ENCODE measurements at places on chromosomes 13 and 19. TPM values are rescaled to one million over a fixed set of nuclear protein-coding genes. Genes with fewer than 3 reads are reported as not detected.

Gene WDR88
- not detected for total RNA-seq

Gene OR7A5
- not detected for total RNA-seq

Gene TSEN34
- total RNA-seq, result 37.3 TPM

DNA sequence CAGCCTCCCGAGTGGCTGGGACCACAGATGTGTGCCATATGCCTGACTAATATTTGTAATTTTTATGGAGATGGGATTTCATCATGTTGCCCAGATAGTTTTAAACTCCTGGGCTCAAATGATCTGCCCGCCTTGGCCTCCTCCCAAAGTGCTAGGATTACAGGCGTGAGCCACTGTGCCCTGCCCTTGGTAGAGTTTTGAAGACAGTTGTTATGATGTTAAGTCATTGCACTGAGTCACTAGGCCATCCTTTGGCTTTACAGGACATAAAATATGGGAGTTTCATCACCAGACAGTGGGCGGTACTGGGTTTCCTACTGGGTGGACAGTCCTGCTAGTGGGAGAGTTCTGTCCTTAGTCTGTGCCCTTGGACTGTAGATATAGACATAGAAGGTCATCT is 282.5 kb downstream of the ATP8A2 start:
- no peak for DNase-seq

DNA sequence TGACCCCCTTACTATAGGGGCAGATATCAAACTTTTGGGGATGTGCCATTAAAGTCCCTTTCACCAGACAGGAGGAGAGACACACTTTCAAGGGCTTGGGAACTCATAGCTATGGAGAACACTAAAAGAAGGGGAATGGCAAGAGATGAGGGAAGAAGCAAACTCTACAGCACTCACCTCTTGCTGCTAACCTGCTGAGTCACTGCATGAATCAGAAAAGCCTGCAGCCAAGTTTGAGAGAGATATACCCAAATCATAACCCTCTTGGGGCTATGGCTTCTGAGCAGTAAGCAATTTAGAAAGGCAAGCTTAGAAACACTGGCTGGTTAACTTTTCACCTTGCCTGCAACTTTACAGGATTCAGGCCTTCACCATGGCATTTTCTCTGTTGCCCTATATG is 1028.0 kb downstream of the UQCRFS1 start:
- no peak for DNase-seq

DNA sequence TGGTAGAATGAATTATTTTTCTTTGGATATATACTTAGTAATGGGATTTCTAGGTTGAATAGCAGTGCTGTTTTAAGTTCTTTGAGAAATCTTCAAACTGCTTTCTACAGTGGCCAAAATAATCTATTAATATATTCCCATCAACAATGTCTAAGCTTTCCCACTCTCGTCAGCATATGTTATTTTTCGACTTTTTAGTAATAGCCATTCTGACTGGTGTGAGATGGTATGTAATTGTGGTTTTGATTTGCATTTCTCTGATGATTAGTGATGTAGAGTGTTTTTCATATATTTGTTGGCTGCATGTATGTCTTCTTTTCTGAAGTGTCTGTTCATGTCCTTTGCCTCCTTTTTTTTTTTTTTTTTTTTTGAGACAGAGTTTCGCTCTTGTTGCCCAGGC is 90.2 kb upstream of the CSNK1A1L start:
- no peak for DNase-seq

- no peak for DNase-seq
Observed at GRCh38 chr13:75603038-75603437, 33.1 kb upstream of the LMO7 start.

DNA sequence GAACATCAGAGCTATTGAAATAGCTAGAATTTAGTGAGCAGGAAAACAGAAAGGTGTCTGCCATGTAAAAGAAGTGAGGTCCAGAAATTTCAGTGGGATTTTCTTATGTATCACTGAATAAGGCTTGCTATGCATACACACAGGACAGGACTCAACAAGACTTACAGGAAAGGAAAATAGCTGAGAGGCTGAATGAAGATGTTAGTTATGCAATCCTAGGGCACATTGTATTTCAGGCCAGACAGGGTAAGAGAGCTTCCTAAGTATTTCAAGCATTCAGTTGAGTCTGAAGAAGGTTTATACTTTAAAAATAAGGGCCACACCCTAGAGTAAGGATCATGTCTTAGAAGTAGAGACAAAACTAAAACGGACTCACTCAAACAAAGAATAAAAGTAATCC is 419.9 kb upstream of the PRR20A start:
- DNase-seq, result no peak

Measured in neural progenitor cell (in vitro differentiated cells).